ENCODE measurements at places on chromosomes 16 and 17. TPM values are rescaled to one million over a fixed set of nuclear protein-coding genes. Genes with fewer than 3 reads are reported as not detected.

Gene SMIM36
- total RNA-seq, result not detected

Gene NOTUM
- total RNA-seq, result 0.79 TPM

Gene RDM1
- 1.8 TPM for total RNA-seq

Gene TMEM94
- 74.3 TPM for total RNA-seq

Gene CSH1
- total RNA-seq, result not detected

Gene CLEC18A
- 1.8 TPM for total RNA-seq

Gene RPL27
- total RNA-seq, result 842 TPM

Gene CD300A
- 9.1 TPM for total RNA-seq

Gene HOXB4
- total RNA-seq, result 4.8 TPM

Gene CLEC10A
- total RNA-seq, result 9.6 TPM

Gene RAB37
- total RNA-seq, result 4.8 TPM
